Amniotic stem cell (primary cell): ENCODE measurements at places on chromosomes 3 and 15.

GRCh38 chr3:195822131-195822696 is 10.5 kb upstream of the MUC4 start:
- no peak for DNase-seq

GRCh38 chr3:137693791-137694190 is 70.3 kb upstream of the SOX14 start:
- no peak for DNase-seq

DNA sequence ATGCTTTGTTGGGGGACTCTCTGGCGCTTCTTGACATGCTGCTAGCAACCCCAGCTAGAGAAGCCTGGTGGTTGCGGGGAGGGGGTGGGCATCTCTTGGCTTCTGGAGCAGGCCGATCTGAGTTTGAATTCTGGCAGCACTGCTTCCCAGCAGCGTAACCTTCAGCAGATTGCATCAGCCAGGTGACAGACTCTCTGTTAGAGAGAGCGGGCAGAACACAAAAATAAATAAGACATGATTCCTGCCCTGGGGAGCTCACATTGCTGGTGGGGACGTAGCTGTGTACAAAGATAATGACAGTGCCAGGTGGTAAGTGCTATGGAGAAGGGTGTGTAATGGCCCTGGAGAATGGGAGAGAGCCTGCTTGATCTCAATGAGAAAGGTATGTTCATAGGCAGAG is 87.4 kb downstream of the THSD4 start:
- no peak for DNase-seq

- no peak for DNase-seq
Measured at GRCh38 chr3:150411106-150411460, 3.0 kb downstream of the TSC22D2 start.

- DNase-seq, result no peak
Measured at GRCh38 chr15:31297575-31298456, 28.8 kb upstream of the KLF13 start.

DNA sequence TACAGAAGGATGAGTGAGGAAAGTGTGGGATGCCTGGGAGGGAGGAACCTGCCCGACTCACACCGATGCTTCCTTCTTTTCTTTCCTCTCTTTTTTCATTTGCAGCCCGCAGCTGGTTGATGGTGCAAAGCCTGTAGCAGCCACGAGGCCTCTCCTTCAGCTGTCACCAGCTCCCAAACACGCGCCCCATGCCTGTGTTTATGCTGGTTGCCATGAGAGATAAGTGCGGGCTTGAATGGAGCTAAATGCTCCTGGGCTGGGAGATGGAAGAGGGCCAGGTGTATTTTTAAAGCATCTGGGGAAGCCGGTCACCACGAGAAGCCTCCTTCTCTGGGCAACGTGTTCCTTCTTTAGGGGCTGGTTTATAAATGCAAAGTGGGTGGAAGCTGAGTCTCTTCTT is 9.3 kb downstream of the COLQ start:
- no peak for DNase-seq

DNA sequence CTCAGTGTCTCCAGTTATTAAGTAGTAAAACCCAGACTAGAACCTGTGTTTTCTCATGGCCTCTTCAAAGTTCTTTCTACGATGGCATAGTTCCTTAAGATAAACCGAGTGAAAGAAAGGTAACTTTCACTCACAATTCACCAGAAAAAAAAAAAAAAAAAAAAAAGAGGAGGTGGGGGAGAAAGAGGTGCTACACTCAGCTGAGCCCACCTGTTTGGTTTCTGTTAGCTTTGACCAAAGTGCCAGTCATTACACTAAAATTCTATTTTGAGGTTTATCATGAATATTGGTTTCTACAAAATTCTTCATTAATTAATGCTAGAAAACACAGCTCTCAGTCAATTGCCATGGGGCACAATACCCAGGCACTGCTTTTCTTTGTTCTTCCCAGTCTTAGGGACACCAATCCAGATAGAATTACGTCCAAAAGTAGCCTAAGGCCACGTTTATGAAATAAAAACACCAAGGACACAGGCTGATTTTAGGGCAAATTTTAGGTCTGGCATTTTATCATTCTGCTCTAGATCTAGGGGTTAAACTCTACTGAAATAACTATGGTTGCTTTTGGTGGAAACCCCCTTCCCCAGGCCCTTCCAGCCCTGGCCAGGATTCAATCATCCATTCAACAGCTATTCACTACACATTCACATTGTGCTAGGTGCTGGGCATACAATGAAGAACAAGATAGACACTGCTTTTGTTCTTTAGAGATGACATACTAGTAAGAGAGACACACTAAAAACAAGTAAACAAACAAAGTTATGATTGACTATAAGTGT is 1097.8 kb downstream of the FHIT start:
- no peak for DNase-seq

- DNase-seq, result peak; percentile 16
Measured at GRCh38 chr3:72449551-72449950, 398.7 kb downstream of the SHQ1 start.

DNA sequence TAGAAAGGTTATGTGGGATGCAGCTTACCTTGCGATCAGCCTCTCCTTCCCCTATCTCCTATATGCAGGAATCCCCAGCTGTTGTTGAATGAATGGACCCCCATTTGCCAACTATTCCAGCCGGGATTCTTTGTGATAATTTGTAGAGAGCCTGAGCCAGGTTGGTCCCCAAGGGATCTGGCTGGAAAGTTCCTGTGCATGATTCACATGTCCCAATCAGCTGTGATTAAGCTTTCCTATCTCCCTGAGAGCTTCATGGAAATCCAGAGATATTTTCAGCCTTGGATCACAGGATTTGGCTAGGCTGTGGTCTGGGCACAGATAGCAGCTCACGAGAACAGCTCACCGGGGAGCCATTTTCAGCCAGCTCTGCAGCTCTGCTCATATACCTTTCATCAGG is 76.7 kb downstream of the ARNT2 start:
- DNase-seq, result peak; percentile 87

DNA sequence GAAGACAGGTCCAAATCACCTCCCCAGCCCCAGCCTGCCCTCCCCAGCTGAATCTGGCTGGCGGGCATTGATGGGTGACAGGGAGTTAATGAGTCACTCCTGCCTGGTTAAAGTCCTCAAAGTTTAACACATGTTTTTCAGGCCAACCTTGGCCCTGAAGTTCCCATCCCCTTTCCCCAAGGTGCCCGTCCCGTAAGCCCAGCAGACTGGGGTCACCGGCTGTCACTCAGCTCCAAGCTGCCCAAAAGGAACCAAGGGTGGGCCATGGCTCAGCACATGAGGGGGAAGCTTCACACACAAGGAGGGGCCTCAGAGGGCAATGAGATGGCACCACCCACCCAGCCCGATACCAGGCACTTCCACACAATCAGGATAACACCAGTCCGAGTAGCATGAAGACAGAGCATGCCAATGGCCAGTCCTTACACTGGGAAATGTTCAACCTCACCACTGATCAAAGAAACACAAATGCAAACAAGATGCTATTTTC is 10.2 kb upstream of the KLF15 start:
- no peak for DNase-seq

GRCh38 chr3:177371888-177372287 is 174.6 kb upstream of the TBL1XR1 start:
- DNase-seq, result no peak

DNA sequence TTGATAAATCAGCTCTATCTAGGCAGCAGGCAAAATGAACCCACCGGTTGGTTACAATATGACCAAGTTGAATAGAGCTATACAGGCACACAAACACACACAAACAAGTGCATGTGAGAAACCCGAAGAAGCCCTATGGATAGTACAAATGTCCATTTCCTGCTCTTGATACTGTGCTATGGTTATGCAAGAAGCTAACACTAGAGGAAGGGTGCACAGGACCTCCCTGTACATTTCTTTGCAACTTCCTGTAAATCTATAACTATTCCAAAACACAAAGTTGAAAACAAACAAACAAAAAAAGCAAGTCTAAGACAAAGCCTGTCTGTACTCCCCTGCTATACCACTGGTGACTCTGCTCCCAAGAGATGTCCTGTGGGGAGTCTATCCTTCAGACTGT is 8.2 kb upstream of the FAM240A start:
- no peak for DNase-seq

DNA sequence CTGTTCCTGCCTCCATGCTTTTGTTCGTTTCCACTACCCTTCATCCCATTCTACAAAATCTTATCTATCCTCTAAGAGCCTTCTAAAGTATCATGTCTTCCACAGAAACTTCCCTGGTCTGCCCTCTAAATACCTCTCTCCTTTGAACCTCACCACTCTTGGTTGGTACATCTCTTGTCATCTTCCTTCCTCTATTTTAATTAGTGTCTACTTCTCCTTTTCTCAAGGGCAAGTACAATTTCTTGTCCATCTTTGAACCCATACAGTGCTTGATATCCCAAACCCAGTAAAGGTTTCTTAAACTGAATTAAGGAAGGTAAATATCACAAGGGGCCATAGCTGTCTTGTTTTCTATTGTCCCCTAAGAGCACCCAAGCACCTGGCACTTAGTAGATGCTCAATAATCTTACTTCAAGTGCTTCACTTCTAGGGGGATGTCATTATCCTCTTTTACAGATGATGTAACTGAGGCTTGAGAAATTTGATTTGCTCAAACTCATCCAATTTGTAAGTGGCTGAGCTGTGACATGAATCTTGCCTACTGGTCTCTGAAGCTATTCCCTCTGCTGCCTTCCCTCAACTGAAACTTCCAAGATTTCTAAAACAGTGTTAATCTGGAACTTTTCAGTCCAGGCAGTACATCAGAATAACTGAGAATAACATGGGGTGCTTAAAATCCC is 2.6 kb upstream of the DAPK2 start:
- no peak for DNase-seq

GRCh38 chr3:34005886-34006285 is 207.5 kb downstream of the PDCD6IP start:
- peak; percentile 23 for DNase-seq

DNA sequence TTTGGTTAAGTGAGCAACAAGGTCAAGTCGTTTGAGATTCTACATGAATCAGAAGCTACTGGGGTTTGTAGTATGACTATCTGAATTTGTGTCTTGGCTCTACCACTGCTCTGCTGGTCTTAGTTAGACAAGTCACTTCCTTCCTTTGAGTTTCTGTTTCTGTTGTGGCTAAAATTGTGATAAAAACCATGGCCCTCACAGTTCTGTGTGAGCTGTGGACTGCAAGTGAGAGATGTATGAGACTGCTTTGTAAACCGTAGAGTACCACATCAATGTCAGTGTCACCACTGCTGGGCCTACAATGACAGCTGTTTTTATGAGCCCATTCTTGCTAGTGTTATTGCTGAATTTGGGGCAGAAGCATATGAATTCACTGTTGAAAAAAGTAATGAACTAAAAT is 32.7 kb downstream of the RARB start:
- no peak for DNase-seq

DNA sequence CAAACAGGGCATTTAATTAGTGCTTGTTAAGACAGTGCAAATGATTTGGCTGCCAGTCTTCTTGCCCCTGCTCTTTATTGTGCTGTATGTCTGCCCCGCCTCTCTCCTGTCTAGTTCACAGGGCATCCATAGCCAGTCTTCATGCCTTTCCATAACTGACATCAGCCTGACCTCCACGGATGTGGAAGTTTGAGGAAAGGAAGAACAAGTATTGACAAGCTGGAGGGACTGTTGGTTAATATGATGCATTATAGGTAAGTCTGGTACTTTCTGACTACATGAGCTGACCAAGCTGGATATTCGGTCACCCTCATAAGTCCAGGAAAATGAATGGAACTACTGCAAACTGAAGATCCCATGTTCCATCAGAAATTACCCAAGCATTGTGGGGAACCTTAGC is 325.9 kb downstream of the TIGIT start:
- no peak for DNase-seq

GRCh38 chr3:34000301-34000700 is 201.9 kb downstream of the PDCD6IP start:
- no peak for DNase-seq

DNA sequence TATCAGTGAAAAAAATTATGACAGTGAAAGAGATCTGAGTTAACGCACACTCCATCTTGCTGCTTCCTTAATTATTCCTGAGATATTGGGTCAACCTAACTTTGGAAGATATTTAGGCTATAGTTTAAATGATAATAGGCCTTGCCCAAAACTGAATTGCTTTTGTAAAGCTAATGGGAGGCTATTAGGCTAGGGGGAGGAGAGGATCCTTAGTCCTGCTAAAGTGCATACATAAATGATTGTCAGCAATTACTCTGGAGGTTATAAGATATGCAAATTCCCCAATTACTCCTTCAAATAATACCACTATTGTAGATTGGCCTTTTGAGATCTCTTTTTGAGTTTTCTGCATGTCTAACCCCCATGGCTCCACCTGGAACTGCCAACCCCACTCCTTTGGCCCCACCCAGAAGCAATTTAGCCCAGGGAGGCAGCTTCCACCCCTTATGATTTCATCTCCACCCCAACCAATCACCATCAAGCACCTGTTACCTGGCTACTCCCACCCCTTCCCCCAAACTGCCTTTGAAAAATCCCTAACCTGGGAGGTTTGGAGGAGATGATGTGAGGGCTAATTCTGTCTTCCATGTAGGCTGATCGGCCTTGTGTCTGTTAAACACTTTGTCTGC is 509.3 kb upstream of the TGFBR2 start:
- no peak for DNase-seq

- DNase-seq, result no peak
Measured at GRCh38 chr15:72958634-72959033, 93.6 kb upstream of the NEO1 start.

DNA sequence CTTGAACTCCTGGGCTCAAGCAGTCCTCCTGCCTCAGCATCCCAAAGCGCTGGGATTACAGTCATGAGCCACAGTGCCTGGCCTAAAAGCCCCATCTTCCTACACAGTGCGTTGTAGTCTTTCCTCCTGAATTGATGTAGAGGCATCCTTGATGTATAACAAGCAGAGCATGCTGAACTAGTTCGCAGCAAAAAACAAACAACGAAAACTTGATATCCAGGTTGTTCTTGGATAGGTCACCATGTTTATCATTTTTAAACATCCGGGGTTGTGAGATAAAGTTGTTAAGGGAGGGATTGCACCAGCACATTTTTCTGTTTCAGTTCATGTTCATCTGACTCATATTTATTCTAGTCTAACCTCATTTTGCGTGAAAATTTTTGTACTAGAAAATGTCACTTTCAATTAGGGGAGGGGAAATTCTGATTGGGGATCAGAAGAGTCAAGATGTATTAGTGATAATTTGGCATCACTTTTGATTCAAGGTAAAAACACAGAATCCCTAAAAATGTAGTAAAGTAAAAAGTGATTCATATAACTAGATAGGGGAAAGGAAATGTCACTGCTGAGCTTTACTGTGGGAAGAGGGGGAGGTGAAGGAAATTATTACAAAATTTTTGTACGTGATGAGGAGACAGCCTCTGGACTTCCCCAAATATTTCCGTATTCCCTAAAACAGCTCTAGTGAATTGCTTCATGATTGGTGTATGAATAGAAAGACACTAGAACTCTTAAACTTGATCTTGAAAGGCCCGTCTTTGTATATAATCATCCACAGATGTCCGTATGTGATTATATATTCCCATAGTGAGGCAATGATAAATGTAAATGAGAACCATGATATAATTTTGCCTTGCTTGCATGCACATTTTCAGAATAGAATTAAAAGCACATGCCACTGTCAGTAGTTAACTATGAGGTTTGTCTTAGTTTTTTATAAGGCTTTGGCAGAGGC is 22.9 kb downstream of the RAB8B start:
- DNase-seq, result peak; percentile 53
